ENCODE measurements at places on chromosomes 2 and 18.

DNA sequence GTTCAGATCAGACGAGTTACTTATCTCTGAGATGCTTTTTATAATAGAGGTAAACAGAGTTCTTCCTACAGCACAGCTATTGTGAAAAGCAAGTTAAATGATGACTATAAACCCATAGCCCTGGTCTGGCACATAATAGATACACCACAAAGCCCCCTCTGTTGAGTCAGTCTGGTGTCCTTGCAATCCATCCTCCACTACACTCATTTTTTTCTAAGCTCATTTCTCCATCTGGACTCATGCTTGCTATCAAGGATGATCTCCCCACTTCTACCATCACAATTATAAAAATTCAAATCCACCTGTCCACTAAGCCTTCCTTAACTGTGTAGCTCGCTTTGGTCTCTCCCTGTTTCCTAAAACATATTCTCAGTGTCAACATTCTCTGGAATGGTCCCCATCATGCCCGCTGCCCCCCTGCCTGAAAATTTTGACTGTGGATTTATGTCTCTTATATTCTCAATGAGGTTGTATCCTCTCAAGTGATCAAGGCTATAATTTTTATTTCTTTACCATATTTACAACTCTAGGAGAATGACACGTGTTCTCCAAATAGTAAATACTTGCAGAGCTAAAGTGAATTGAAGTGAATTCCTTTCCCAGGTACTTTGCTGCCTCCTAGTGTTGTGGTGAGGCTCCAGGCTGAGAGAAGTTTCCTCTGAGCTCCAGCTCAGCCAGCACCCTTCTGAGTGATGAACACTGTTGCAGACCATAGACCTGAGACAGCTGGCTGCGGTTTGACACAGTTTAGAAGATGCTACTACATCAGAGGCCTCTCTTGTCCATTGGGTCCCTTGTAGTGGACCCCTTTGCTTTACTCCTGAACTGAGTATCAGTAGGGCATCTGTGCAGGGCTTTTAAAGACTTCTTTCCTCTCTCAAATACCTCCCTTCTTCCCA, 108.7 kb downstream of the DPP10 start:
- no peak for DNase-seq

DNA sequence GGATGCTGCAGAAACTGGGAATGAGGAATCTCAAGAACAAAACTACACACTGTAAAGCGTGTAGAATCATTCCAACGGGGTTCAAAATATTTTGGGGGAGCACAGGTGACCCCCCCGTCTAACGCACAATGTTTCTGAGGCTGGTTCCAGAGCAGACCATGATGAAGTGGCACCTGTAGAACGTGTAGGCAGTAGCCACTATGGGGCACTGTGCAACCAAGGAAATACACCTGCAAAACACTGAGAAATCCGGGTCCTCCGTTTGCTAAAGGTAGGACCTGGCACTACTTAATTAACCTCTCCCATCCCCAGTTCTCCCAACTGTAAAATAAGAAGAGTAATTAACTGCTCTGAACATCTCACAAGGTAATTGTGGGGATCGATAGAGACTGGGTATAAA, 22.6 kb downstream of the ST6GAL2 start:
- no peak for DNase-seq

GRCh38 chr18:8121942-8122480, 487.2 kb upstream of the RAB12 start:
- DNase-seq = peak; percentile 24

DNA sequence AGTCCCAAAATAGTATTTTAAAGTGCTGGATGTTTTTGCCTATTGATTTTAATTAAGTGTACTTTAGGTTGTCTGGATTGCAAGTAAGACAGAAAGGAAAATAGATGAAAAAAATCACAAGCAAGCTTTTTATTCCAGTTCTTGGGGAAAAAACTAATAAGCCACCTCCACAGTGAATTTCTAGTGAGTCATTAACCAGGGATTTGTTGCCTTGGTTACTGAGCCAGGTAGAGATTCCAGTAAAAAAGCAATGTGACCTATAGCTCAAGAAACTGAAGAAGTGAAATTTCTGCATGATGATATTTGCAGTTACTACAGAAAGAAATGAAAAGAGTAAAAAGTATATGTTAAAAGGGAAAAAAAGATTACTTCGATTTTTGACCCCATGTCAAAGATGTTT, 160.6 kb downstream of the METTL4 start:
- DNase-seq = no peak

GRCh38 chr18:5142859-5143258, 54.2 kb downstream of the AKAIN1 start:
- no peak for DNase-seq

GRCh38 chr18:3450012-3450798, at the start of gene TGIF1:
Gene TGIF1, plus strand, starts transcription at chr18:3450172. Its CDS starts 318 bp downstream, at chr18:3450490.
- no peak for DNase-seq

- DNase-seq = peak; percentile 80
Measured at GRCh38 chr18:22674272-22674671, 256.6 kb upstream of the CTAGE1 start.

- no peak for DNase-seq
Measured at GRCh38 chr2:143176606-143177005, 47.4 kb downstream of the ARHGAP15 start.

- DNase-seq = no peak
Measured at GRCh38 chr2:18545384-18545783, 15.1 kb downstream of the RDH14 start.

DNA sequence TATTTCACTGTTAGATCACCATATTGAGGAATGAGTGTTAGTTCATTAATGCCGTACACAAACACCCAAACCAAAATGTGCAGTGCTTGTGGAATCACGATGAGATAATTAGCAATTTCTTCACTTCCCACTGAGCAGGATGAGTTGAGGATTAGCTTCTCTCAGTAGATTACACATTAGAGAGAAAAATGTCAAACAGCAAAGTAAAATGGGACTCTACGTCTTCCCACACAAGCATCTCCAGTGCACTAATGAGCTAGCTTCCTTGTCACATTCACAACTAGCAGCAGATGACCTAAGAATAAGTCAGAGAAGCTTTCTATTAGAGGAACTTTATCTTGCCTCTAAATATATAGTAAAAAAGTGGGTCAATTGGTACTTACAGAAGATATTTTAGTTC, 926.9 kb downstream of the TSN start:
- no peak for DNase-seq

- no peak for DNase-seq
Measured at GRCh38 chr2:46003903-46004473, 293.2 kb upstream of the EPAS1 start.

GRCh38 chr2:205872716-205873115, 190.4 kb downstream of the NRP2 start:
- DNase-seq = no peak

GRCh38 chr2:76517574-76517909, 806.8 kb upstream of the GCFC2 start:
- DNase-seq = no peak

DNA sequence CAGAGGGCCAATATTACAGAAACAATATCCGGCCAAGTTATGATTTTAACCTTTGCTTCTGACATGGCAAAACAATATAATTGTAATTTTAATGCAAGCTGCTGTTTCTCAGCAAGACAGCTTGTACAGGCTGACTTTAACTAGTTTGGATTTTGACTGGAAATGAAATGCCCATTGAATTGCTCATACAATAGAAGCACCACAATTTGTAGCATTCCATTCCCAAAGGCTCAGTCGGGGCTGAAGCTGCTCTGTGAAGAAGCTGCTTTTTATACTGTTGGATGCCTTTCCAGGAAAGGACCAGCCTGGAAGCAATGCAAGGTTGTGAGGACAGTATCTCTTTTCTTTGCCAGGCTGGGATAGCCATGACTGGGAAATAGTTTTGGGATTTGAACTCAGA, 677.0 kb upstream of the FANCL start:
- DNase-seq = peak; percentile 63

GRCh38 chr18:55577812-55578539, 10.0 kb downstream of the TCF4 start:
- DNase-seq = no peak

DNA sequence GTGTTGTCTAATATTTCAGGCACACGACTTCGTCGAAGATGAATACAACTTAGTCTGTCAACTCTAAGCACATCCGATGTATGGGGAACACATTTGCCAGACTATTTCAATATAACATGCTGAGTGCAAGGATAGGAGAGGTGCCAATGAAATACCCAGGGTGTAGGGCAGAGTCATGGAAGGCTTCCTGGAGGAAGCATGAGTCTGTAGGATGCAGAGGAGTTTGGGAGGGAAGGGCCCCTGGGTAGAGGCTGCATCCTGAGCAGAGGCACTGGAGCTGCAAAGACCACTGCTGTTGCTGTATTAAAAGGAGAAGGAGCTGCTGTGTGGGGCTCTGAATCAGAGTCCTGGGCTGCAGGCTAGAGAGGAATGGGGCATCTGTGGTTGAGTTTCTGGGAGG, 89.9 kb downstream of the ASAP2 start:
- DNase-seq = no peak

DNA sequence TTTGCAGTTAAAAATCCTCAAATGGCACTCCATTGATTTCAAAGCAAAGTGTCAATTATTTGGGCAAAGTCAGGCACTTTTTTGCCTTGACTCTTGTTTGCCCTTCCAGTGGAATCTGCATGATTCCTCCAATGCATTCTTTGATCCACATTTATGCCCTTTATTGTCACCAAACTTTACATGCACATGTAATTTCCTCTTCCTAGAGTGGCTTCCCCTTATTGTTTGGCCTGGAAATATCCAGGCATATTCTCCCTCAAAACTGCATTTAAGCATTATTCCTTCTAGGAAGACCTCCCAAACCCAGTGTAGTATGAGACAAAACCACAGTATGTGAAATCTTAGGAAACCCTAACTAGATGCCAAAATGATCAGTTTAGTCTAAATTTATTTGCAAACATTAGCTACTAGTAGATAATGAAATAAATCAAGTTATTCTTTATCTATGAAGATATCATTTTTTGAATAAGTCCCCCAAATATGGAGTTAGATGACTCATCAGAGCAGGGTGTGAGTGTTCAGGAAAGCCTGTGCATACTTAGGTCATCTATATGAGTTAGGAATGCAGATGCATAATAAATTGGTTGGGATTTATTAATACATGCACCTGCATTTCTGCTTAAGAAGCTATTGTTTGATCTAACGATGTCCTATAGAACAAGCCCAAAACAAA, 433.3 kb upstream of the TCF4 start:
- no peak for DNase-seq

GRCh38 chr18:623761-624620, 27.2 kb downstream of the CLUL1 start:
- peak; percentile 7 for DNase-seq

- DNase-seq = no peak
Measured at GRCh38 chr2:186641132-186641806, 51.4 kb downstream of the ITGAV start.

- DNase-seq = no peak
Measured at GRCh38 chr18:8673256-8674209, 31.8 kb upstream of the MTCL1 start.

DNA sequence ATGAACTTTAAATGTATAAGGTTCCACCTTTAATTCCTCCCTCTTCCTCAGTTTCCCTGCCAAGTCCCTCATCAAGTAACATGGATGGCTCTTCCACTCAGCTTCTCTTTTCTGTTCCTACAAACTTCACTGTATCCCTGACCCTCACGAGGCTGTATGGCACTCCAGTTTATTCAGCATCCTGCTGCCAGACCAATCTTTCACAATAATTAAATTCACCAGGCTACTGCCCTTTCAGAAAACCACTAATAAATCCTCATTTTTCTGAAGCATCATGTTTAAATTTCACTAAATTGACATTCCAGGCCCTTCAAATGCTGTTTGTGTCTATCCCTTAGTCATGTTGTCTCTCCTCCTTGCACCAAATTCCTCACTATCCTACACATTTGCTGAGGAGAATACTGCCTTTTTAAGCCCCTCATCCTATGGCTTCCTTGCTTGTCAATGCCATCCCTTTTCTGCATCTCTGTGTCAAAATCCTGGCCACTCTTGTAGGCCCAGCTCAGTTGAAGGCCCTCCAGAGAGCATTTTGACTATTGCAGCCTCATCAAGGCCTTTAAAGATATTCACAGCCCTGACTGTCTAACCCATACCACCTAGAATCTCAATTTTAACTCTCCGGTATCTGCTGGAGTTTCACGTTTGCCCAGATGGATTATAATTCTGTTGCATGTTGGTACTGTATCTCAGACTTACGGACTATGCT, 22.8 kb upstream of the ASNSD1 start:
- no peak for DNase-seq

GRCh38 chr2:47313141-47313691, 89.7 kb upstream of the MSH2 start:
- no peak for DNase-seq

- no peak for DNase-seq
Measured at GRCh38 chr18:74748809-74749208, 151.1 kb downstream of the ZNF407 start.

- no peak for DNase-seq
Measured at GRCh38 chr2:98935777-98936352, at the start of gene CRACDL. Gene CRACDL, minus strand, starts transcription at chr2:98936225. Its CDS starts 89,425 bp downstream, at chr2:98846800.

GRCh38 chr2:3641181-3641580, 16.8 kb upstream of the ALLC start:
- no peak for DNase-seq
